ENCODE measurements at places on chromosomes 6 and 20.
A peak's percentile ranks its signal among the peaks of the same experiment; 100 is the strongest.

- DNase-seq, result no peak
These were observed 9.9 kb downstream of the TTI1 start for GRCh38 chr20:38023181-38024001.

DNA sequence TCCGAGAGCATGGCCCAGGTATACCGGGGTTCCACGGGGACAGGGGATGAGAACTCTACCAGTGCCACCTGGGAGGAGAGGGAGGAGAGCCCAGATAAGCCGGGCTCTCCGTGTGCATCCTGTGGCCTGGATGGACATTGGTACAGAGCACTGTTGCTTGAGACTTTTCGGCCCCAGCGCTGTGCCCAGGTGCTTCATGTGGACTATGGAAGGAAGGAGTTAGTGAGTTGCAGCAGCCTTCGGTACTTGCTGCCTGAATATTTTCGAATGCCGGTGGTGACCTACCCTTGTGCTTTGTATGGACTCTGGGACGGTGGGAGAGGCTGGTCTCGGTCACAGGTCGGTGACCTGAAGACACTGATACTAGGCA, 1.3 kb downstream of the TDRD6 start:
- no peak for DNase-seq

DNA sequence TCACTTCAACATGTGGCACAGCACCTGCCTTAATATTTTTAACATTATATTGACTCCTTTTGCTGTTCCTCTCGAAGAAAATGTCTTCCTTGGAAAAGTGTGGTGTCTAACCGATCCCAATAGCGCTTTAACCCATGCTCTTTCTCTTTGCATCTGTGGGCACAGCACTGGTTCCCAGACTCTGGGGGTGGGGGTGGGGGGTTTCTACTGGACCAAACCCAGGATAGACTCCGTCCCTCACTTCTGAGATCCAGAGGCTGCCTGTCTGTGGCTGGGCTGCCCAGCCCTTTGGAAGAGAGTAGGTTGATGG, 3.9 kb upstream of the ZNF292 start:
- no peak for DNase-seq

GRCh38 chr20:33840160-33840559, 29.0 kb downstream of the CHMP4B start:
- no peak for DNase-seq

- DNase-seq, result no peak
These were observed 215.1 kb downstream of the PHACTR1 start for GRCh38 chr6:12931639-12932038.

- DNase-seq, result peak; percentile 20
These were observed 1.3 kb upstream of the NDUFAF4 start for GRCh38 chr6:96899019-96899418.

GRCh38 chr20:38842026-38842425, 36.5 kb downstream of the PPP1R16B start:
- no peak for DNase-seq

GRCh38 chr20:4805663-4806449, 84.1 kb downstream of the PRND start:
- no peak for DNase-seq

- DNase-seq, result no peak
These were observed 174.5 kb upstream of the SNX9 start for GRCh38 chr6:157648561-157648960.

GRCh38 chr6:127907960-127908640, 7.2 kb upstream of the THEMIS start:
- DNase-seq, result no peak

DNA sequence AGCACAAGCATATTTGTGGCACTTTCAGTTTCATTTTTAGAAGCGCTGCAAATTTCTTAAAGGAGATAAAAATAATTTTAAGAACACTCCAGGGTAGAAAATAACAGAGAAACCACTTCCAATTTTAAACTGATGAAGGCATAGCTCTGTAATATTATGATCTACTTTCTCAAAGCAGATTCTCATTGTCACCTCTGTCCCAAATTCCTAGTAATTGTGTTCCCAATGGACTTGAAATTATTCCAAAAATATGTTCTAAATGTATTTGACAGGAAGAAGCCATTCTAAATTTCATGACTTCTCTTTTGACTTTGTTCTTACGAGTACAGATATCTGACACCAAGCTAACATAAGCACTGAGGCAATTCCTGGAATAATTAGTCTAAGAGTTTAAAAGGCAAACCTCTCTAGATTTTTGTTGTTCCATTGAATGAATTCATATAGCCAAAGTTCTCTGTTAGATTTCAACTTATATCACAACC, 140.2 kb upstream of the CARMIL1 start:
- DNase-seq, result no peak

- no peak for DNase-seq
These were observed 84.2 kb downstream of the RNF144B start for GRCh38 chr6:18471232-18471964.

GRCh38 chr20:56417911-56418310, 5.9 kb downstream of the CASS4 start:
- DNase-seq, result no peak

GRCh38 chr6:41505122-41506049, 40.8 kb upstream of the FOXP4 start:
- DNase-seq, result no peak

DNA sequence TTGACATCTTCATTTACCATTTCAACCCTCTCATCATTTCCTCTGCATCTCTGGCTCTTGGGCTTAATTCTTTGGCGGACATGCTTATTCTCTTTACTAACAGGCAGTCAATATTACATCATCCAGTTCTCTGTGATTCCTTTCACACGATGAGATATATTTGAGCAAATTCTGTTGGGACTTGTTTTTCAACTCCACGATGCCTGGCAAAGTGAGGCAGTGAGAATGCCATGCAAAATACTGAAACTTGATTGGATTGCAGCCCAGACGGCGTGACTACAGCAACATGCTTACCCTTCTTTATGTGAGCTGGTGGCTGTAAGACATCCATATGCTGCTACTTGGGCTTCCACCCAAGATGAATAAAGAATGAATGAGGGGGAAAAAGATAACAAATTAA, 101.7 kb upstream of the SPACA1 start:
- no peak for DNase-seq

GRCh38 chr6:7058250-7058923, 49.4 kb upstream of the RREB1 start:
- peak; percentile 51 for DNase-seq

DNA sequence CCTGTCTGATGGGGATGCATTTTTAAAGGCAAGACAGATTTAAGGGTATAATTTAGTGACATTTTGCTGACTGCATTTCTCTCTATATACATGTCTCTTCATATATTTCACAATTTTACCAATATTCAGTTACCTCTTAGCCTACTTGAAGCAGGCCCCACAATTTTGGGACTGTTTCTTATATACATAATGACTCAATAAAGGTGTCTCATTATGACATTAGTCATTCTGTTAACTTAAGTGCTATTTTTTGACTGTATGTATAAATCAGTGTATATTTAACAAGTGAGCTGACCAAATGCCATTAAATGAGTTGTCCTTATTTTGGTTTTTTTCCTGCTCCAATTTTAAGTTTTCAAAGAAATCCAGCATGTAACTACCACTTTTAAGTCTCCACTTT, 313.3 kb downstream of the SOX4 start:
- no peak for DNase-seq
